NCI-H82 (cell line): ENCODE measurements at places on chromosomes 16 and 17.

DNA sequence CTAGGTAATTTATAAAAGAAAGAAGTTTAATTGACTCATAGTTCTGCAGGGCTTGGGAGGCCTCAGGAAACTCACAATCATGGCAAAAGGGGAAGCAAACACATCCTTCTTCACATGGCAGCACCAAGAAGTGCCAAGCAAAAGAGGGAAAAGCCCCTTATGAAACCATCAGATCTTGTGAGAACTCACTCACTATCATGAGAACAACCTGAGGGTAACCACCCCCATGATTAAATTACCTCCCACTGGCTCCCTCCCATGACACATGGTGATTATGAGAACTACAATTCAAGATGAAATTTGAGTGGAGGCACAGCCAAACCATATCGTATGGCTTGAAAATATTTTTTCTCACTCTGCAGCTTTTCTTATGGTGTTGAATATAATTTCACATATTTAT, 151.7 kb downstream of the ANKFN1 start:
- peak; percentile 31 for DNase-seq

- no peak for DNase-seq
Observed at GRCh38 chr17:7754656-7755055, 37.1 kb downstream of the DNAH2 start.

GRCh38 chr17:1953831-1954230, 71.3 kb downstream of the RTN4RL1 start:
- DNase-seq = no peak

DNA sequence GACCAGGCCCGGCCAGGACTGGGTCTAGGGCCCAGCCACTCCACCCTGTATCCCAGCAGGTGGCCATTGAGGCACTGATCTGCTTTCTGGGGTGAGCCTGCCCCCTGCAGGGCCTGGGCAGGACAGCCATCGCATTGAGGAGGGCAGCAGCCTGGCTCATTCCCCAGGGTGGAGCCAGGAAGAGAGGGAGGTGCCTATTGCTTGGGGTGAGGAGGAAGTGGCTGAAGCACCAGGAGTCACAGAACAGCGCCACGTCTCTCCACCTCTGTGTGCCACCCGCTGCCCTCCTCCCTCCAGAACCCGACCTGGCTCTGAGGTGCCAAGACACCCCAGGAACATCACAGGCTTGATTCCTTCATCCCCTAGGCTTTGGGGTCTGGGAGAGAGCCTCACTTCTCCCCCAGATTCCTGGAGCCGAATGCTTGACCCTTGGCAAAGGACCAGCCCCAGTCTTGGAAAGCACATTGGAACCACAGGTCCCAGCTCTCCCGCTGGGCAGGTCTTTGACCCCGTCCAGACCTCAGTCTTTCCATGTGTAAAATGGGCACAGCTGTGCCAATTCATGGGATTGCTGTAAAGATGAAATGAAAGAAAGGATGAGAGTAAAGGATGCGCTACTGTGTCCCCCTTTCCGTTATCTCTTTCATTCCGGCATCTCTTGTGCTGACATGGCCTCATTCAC, 7.2 kb upstream of the KRT36 start:
- peak; percentile 54 for DNase-seq

- peak; percentile 78 for DNase-seq
Observed at GRCh38 chr16:12675852-12676251, 127.8 kb downstream of the CPPED1 start.

DNA sequence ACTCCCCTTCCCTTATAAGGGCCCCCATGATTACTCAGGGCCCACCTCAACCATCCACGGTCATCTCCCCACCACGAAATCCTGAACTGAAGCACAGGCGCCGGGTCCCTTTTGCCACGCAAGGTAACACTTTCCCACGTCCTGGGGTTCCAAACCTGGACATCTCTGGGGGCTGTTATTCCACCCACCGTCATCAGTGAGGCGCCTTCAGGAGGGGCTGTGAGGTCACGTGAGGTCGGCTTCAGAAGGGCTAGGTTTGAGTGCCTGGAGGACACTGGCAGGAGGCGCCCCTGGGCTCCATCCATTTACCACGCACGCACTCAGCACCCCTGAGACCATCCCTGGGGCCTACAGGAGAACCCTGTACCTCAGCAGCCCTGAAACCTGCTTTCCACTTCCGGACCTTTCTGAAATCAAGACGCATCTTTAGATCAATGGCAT, 4.1 kb downstream of the CD2BP2 start:
- DNase-seq = no peak

DNA sequence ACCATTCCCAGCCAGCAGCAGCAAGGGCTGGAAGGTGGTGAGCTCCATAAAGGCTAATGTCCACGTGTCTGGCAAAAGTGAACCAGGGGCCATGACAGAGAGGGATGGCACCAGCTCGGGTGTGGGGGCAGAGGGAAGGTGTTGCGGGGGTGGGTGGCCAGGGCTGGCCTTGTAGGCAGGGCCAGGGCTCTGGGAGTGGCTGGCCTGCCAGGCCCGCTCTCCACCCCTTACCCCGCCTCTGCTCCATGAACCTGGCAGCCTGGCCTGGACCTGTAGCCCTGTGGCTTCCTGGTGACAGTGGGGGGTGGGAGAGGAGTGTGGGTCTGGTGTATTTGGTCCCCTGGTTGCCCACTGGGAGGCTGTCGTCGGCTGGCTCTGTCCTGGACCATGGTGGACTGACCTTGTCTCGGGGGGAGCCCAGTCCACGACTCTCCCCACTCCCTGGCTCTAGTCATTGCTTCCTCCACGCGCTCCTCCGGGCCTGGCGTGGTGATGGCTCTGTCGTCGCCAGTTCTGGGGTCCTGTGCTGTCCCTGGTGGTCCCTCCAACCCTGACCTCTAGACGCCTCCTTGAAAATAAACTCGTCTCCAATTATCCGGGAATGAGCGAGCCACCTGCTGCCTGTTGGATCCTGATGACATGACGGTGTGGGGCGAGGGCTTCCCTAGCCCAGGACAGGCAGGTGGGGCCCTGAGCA, 50.0 kb downstream of the ENGASE start:
- no peak for DNase-seq

DNA sequence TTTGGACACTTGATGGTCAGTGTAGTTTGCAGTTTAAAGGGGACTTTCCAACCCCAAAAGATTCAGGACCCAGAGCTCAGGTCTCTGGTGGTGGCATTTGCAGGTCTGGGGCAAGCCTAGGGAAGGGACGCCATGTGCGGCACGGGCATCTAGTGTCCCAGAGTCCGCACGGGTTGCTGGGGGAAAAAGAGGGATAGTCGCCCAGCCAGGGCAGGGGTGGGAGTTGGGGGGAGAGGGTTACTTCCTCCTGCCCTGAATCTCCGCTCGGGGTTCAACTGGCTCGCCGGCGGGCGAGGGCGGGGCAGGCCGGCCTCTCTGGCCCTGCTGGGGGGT, 239 bp upstream of the CA7 start:
- no peak for DNase-seq

- no peak for DNase-seq
Observed at GRCh38 chr16:58272855-58273254, 22.0 kb downstream of the PRSS54 start.

DNA sequence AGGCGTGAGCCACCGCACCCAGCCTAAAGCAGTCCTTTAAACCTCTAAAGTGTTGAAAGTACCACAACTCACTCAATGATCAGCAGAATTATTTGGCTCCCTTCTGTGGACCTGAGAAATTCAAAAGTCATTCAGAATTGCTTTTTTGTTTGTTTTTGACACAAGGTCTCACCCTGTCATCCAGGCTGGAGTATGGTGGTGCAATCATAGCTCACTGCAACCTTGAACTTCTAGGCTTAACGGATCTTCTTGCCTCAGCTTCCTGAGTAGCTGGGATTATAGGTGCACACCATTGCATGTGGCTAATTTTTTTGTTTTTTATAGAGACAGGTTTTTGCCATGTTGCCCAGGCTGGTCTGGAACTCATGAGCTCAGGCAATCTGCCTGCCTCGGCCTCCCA, 44.3 kb downstream of the TRAF4 start:
- no peak for DNase-seq

DNA sequence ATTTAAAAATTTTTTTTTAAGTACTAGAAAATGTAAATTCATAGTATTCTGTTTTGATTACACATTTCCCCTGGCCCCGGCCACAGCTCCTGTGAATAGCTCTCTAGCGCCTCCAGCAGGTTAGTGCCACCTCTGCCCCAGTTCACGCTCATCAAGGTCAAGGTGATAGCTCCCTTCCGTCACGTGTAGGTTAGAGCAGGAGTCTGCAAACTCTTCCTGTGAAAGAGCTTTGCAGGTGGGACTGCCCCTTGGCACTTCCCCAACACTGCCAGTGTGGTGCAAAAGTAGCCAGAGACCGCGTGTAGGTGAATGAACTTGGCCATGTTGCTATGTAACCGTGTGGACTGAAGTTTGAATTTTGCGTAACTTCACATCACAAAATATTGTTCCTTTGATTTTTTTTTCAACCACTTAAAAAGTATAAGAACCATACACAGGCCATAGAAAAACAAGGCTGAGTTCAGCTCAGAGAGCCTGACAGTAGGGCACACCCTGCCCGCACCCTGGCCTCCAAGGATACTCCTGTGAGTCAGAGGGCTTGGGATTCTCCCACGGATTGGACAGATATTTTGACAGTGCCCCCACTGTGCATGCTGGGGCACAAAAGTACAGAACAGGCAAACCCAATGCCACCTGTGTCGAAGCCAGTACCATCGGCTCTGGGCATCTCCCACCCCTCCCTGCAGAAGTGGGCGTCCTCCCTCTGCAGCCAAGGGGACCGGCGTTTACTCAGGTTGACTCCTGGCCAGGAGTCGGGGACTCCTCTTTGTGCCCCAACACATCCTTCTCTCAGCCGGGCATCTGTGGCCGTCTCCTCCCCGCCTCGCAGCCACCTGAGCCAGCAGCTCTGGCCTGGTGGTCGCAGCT, 92.0 kb upstream of the CHMP6 start:
- DNase-seq = peak; percentile 61

DNA sequence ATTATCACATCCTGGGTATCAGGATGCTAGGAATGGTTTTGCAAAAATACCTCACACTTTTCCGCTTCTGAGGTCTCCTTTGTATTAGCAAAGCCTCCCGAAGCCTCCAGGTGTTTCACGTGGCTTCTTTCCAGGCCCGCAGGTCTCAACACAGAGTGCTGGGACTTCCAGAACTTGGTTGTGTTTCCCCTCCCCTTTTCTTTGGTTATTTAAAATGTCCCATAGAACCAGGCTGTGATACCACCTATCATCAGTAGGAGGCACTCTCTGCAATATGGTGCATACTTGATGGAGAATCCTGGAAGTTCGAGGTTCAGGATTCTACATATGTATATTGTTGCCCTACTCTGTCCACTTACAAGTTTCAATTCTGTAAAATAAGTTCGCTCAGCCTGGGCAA, 28.8 kb downstream of the ATP2C2 start:
- no peak for DNase-seq

- DNase-seq = no peak
Observed at GRCh38 chr16:85364323-85365040, 248.6 kb upstream of the GSE1 start.

DNA sequence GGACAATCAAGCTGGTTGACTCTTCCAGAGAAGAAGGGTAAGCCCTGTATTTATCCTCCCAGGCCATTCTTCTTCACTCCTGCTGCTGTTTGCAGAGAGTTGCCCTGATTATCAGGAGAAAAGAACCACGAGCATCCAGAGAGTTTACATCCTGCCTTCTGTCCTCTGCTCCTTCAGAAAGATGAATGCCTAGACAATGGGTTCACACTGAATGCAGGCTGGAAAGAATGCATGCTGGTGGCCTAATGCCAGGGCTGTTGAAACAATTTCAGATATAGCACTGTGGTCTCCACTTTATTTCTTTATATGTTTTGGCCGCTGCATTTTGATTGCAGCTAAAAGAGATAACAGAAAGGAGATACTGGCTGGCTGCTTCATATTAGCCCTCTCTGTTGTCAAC, 21.2 kb upstream of the HAS3 start:
- no peak for DNase-seq

DNA sequence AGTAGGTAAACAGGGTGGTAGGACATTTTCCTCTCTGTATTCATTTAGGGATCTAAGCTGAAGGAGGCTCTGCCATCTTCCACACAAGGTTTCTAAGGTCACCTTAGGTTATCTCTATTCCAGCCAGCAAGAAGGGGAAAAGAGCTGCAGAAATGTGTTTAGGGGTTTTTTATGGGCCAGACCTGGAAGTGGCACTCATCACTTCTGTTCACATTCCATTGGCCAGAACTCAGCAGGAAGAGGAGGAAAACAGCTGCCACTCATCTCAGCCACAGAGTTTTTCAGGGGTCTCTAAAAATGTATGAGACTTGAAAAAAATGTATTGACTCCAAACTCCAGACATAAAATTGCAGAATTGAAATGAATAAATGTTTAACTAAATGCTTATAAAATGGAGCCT, 65.8 kb downstream of the FTO start:
- no peak for DNase-seq

- no peak for DNase-seq
Observed at GRCh38 chr17:75370286-75370915, 35.1 kb downstream of the GRB2 start.

- no peak for DNase-seq
Observed at GRCh38 chr16:28499854-28500253, 5.4 kb downstream of the APOBR start.

DNA sequence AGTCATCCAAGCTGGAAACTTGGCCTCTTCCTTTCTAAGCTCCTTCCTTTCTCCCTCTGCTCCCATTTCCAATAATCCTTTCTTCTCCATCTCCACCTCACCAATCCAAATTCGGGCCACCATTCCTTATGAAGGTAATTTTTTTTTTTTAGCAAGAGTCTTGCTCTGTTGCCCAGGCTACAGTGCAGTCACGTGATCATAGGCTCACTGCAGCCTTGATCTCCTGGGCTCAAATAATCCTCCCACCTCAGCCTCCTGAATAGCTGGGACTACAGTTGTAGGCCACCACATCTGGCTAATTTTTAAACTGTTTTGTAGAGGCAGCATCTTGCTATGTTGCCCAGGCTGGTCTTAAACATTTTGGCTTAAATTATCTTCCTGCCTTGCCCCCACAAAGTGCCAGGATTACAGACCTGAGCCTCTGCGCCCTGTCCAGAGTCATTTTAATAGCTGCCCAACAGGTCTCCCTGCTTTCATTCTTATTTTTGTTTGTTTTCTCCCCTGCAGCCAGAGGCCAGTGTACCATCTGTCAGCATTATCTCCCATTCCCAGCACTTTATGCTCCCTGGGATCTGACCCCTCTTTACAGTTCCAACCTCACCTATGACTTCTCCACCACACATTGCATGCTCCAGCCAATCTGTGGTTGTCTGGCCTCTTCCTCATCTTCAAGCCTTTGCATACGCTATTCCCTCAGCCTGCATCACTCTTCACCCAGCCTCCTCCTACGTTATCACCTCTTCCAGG, 2.3 kb upstream of the GP2 start:
- DNase-seq = no peak

- peak; percentile 81 for DNase-seq
Observed at GRCh38 chr17:1939981-1940809, 84.9 kb downstream of the RTN4RL1 start.
